Hippocampal formation (tissue), 2 donors: ENCODE measurements at places on chromosomes 12 and 14.

- DNase-seq, result no peak
Measured at GRCh38 chr12:68007466-68007865, 18.2 kb downstream of the IFNG-AS1 start.

- DNase-seq, result no peak
Measured at GRCh38 chr14:32408018-32408417, 78.9 kb downstream of the AKAP6 start.

GRCh38 chr14:100684154-100684553 is 42.5 kb upstream of the DLK1 start:
- DNase-seq, result no peak

GRCh38 chr12:75814851-75815754 is 216.5 kb downstream of the PHLDA1 start:
- no peak for DNase-seq

- DNase-seq, result no peak
Measured at GRCh38 chr14:88614218-88614907, 51.5 kb downstream of the ZC3H14 start.

GRCh38 chr12:76890151-76891143 is 11.6 kb upstream of the CSRP2 start:
- no peak for DNase-seq

- no peak for DNase-seq
Measured at GRCh38 chr12:572532-572899, 90.7 kb downstream of the NINJ2 start.

DNA sequence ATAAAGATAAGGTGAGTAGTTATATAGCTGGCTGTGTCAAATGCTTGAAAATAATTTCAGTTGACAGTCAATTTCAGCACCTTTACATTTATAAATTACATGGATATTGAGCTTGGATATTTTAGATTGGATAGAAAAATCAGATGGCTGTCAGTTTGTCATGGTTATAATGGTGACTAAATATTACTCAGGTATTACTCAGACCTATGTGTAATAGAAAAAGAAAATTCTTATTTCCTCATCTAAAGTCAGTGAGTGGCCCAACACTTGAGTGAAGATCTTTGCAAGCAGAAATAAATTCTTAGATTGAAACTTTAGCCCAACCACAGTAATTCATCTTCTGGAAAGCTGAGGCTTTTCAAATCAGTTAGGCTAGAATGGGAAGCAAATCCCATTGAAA is 354.4 kb downstream of the NAV3 start:
- DNase-seq, result no peak

DNA sequence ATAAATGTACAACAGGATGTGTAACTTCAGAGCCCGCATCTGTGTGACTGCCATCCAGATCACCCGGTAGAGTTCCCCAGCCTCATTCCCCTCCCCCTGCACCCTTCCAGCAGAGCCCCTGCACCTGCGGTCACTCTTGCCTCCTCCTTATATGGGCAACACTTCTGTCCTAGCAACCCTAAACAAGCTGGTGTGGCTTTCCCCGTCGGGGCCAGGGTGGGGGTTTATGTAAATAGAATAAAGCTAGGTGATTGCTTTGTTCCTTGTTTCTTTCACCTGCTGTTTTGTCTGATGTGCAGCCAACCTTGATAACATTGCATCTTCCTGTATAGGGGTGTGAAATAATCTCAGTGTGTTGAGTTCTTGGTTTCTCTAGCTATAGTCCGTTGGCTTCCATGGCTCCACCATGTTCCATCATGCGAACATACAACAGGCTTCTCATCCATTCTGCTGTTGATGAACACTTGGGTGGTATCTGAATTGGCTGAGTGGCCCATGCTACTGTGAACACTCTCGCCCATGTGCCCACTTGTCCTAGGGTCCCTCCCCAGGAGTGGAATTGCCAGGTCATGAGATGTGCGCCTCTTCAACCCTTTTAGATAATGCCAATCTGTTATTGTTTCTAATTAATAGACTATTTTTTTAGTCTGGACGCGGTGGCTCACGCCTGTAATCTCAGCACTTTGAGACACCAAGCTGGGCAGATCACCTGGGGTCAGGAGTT is 102.2 kb downstream of the KIF26A start:
- no peak for DNase-seq

GRCh38 chr14:100896369-100897060 is 7.0 kb downstream of the RTL1 start:
- no peak for DNase-seq

GRCh38 chr14:30655658-30656057 is 33.5 kb downstream of the SCFD1 start:
- DNase-seq, result no peak

GRCh38 chr14:23302290-23303225 is at the start of gene PPP1R3E:
PPP1R3E (minus strand) TSS chr14:23302859; CDS start chr14:23302576, 283 bp downstream.
- peak; percentile 75 for DNase-seq

DNA sequence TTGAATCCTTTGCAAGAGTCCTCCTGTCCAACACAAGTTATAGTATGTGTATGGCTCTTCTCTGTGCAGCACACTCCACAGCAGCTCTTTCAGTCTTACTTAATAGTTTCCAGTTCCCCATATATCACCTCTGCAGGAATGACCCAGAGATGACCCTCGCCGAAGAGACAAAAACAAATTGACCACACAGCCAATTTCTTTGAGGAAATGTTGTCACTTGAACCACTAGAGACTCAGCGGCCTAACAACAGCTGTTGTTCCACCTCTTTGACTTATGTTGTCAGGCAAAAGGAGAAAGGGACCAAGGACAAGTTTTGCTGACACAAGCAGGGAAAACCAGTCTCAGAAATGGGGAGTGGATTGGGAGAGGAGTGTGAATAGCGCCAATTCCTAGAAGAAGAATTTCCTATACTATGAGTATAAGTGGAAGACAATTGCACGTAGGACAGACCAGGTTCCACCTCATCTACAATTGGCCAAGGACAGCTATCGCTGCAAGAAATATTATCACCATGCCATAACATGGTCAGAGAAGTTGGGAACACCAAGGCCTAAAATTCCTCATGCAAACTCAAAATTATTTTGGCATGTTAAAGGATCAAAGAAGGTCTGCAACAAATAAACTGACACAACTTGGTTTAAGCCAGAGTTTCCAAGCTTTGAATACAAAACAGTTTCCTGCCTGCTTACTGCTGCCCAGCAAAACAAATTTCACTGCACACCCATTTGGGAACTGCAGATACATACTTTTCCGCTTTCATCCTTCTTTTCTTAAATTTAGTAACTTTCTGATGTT is 41.7 kb upstream of the ITPR2 start:
- no peak for DNase-seq

DNA sequence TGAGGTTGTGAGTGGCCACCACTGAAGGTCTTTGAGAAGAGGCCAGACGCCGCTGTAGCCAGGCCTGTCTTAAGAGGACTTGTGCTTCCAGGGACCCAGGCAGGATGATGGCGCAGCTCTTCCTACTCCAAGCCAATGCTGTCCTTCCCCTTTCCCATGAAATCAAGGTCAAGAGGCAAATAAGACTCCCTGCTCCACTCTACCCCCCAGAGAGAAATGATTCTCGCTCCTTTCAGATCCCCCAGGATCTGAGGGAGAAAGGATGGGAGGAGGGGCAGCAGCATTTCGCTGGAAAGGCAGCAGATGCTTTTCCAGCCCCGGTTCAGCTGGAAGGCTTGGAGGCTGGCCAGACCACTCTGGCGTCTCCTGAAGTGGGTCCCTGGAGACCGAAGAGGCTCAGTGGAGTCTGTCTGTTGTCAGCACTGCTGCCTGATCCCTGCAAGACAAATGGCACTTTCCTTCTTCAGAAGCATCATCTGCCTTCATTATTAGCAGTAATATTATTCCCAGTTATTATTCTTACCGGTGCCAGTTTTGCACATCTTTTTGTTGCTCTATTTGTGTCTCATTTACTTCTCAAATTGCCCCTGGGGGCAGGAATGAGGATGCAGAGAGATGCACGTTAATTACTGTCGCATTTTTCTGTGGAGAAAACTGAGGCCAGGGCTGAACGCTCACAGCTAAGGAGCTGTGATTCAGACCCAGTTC is 51.4 kb downstream of the C14orf132 start:
- no peak for DNase-seq

- no peak for DNase-seq
Measured at GRCh38 chr14:60777856-60778578, 43.5 kb downstream of the MNAT1 start.

DNA sequence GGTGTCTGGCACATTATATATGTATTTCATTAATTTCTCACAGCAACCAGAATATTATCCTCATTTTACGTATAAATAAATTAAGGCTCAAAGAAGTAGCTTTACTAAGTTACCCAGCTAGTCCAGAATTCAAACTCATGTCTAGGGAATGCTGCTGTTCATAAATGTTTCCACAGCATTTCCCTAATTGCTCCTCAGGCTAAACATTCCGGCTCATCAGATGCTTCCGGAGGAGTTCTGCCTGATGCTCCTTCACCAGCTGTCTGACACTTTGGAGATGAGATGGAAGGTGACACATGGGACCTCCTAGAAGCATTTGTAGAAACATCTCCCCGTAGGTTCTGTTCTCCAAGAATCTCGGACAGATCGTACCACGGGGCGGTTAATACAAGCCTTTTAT is 12.1 kb downstream of the KRT85 start:
- DNase-seq, result no peak

DNA sequence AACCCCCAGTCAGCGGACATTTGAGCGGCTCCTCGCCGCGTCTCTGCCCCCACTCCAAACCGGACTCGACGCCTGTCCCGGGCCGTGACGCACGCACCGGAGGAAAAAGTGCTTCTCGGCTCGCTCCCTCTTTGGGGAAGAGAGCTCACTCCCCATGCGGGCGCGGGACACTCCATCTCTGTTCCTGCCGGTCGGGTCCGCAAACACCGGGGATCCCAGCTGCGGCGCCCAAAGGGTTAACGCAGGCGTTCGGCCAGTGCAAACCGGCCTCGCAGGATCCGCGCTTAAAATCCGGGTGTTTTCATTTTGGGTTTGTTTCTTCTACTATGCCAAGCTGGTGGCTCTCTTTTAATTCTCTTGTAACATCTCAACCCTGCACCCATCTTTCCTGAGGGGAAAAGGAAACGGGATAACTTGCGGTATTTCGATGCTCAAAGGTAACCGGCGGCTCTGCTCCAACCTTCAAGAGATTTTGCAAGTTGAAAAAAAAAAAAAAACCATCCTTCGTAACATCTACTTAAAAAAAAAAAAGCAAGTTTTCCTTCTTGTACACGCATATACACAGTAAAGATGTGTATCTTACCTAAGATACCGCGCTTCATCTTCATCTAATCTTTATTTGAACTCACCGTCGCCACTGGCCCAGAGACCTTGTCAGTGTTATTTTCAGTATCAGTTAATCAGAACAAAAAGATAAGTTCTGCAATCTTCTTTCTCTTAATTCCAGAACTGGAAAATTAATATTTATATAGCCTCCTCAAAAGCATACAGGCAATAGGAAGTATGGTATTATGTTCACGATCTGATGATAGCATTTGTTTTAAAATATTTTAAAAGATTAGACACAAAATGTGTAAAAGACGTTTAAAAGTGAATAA is 1.6 kb upstream of the ATP2B1 start:
- DNase-seq, result peak; percentile 71

DNA sequence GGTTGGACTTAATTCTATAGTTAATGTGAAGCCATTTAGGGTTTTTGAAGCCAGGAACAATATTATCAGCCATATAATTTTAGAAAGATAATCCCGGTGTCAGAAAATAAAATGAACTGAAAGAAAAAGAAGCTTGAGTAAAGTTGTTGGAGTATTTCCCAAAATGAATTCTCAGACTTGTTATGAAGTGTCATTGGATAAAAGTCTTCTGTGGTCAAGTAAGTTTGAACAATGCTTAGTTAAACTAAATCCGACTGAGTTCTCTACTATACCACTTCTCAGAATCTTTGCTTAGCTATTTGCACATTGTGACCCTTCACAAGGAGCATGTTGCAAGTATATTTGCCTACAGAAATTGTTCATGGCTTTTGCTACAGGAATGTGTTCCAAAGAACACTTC is 17.5 kb upstream of the FLRT2 start:
- no peak for DNase-seq

GRCh38 chr12:79555028-79555925 is 135.5 kb downstream of the PAWR start:
- no peak for DNase-seq

DNA sequence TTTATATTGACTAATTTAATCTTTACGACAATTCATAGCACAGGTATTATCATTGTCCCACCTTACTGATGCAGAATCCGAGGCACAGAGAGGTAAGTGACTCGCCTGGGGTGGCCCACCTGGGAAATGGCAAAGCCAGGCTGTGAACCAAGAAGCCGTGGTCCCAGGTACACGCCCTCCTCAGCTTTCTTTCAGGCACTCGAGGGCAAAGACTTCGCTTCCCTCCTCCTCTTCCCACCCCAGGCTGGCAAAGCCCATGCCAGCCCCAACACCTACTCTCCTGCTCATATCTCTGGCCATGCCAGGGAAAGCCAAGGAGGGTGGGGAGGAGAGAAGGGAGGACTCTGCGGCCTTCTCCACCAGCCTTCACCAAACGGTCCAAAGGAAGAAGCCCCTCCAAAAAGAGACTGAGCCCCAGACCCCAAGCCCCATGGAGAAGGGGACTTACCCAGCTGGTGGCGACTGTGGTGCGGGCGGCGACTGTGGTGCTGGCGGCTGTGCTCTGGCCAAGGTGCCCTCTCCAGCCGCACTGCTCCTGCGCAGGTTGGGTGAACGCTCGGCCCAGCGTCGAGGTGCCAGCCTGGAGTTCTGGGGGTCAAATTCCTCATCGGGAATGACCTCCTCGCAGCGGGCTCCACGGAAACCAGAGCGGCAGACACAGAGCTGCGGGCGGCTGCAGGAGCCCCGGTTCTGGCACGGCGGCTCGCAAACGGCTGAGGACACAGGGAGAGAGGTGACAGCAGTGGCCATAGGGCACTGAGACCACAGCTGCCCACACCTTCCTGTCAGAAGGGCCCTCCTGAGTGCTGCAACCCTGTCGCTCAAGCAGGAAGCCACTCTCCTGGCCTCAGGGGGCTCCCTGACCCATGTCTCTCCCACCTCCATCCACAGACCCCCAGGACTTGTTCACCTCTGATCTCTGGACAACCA is 26.4 kb downstream of the LTBP2 start:
- DNase-seq, result no peak

DNA sequence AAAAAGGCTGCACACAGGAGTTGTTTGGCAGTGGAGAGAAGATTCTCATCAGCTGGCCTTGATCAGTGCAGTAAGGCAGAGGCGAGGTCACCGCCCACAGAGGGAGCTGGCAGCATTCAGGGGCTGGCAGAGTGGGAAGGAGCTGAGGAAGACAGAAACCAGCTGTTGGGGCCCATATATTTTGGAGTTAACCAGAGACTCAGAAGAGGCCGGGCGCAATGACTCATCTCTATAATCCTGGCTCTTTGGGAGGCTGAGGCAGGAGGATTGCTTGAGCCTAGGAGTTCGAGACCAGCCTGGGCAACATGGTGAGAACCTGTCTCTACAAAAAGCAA is 17.7 kb downstream of the SMCO2 start:
- no peak for DNase-seq

DNA sequence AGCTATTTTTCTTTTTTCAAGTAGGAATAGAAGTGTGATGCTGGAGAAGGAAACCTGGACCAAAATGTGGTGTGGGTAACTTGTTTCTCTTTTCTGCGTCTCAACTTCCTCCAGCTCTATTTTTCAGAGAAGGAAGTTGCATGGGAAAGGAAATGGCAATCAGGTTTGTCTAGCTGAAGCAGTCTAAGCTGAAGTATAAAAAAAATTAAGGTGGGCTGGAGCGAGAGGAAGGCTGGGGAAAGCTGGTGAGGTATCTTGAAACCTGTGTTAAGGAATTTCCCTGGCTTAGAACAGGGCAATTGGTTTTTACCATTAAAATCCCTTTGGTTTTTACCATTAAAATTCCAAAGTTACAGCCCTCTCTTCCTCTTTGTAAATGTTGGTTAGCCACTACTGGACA is 34.2 kb upstream of the NINJ2 start:
- DNase-seq, result no peak
